ENCODE measurements at places on chromosomes 4 and X.
A peak's percentile ranks its signal among the peaks of the same experiment; 100 is the strongest.

- peak; percentile 8 for DNase-seq
Observed at GRCh38 chr4:10917566-10917965, 233.0 kb upstream of the CLNK start.

DNA sequence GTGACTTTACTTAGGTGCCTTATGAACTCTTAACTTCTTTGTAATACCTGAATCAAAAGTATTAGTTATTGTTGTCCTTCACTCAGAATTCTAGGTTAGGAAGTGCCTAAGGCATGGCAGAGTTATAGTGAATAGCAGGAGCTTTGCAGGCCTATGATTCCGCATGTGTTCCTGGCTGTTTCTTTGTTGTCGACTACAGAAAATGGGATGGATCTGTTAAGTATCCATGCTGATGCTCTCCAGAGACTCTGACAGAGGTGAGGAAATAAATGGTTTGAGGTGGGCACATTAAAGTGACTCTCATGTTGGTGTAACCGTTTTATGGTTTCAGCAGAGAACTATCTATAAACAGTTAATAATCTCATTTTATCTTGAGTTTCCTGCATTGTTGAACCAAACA is 1601.3 kb downstream of the PCDH7 start:
- DNase-seq = no peak

GRCh38 chr4:26141911-26142638 is 178.7 kb upstream of the RBPJ start:
- peak; percentile 93 for DNase-seq

DNA sequence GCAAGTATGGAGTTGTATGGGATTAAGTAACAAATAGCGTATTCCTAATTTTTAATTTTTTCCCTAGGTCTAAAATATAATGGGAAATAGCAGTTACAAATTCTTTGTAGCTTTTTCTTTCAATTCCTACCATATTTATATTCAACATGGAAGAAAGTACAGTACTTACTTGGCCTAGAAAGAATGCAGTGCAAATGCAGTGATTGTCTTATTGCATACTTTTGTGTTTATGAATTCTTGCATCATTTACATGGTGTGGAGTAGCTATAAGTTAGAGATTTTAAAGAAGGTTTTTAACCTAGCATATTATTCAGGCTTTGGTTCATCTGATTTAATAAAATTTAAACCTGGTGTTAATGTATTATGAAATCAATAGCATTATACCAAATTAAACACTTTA is 263.3 kb downstream of the BMPR1B start:
- peak; percentile 21 for DNase-seq

GRCh38 chrX:99798936-99799335 is 611.1 kb downstream of the PCDH19 start:
- DNase-seq = no peak

DNA sequence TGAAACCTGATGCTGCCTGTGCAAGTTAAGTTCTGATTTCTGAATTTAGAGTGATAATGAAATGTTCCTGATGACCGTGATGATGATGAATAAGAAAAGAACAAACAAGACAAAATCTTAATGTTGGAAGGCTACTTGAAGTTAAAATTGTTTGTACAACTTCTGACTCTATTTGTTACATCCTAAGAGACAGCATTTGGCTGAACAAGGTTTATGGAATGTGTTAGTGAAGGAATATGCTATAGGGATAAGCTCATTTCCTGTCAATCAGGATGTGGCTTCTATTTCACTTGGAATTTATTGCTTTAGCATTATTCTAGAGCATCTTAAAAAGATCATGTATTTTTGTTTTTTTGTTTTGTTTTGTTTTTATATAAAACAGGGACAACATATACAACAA is 267.5 kb downstream of the FAT4 start:
- peak; percentile 34 for DNase-seq

- no peak for DNase-seq
Observed at GRCh38 chrX:136275553-136275952, 24.4 kb upstream of the MAP7D3 start.

- peak; percentile 22 for DNase-seq
Observed at GRCh38 chr4:17155486-17155885, 257.0 kb upstream of the LDB2 start.

DNA sequence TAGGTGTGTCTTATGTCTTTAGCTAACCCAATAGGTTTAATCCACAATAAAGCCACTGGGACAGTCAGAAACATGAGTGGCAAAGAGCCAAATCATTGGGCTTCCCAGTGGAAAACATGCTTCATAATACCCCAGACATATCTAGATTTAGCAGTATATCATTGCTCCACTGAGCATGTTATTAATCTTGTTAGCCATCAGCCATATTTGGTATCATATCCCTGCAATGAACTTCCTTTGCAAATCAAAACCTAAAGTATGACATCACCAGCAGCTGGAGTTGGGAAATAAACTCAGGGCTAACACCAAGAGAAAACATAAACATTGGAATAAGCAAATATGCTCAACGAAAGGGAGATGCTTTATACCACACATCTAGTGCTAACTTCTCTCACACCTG is 280.8 kb upstream of the NOCT start:
- peak; percentile 79 for DNase-seq

GRCh38 chrX:641671-642435 is 11.3 kb downstream of the SHOX start:
- DNase-seq = no peak

Measured in choroid plexus epithelial cell (primary cell).